GM13976 (cell line): ENCODE measurements at places on chromosomes 16 and 17.
A peak's percentile ranks its signal among the peaks of the same experiment; 100 is the strongest.

DNA sequence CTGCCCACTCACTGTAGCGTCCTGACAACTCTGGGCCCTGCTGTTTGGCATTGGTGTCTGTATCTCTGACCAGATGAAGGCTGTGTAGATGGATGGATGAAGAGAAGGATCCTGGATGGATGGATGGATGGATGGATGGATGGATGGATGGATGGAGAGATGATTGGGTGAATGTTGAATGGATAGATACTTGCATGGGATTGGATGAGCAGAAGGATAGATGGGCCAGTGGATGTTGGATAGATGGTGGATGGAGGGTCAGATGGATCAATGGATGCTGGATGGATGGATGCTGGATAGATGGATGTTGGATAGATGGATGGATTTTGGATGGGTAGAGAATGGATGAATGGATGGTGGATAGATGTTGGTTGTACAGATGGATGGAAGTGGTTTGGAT, 179.6 kb upstream of the GSE1 start:
- no peak for DNase-seq

GRCh38 chr16:47519037-47519436, 57.9 kb downstream of the PHKB start:
- DNase-seq = no peak

GRCh38 chr17:18187821-18188761, 4.5 kb downstream of the ALKBH5 start:
- DNase-seq = no peak

GRCh38 chr17:56715613-56716357, 117.9 kb downstream of the C17orf67 start:
- DNase-seq = peak; percentile 77

GRCh38 chr17:63832455-63832854, 5.0 kb upstream of the FTSJ3 start:
- no peak for DNase-seq

GRCh38 chr17:37710344-37710886, 34.4 kb downstream of the HNF1B start:
- no peak for DNase-seq

GRCh38 chr16:47008174-47008573, 34.7 kb upstream of the DNAJA2 start:
- DNase-seq = no peak

DNA sequence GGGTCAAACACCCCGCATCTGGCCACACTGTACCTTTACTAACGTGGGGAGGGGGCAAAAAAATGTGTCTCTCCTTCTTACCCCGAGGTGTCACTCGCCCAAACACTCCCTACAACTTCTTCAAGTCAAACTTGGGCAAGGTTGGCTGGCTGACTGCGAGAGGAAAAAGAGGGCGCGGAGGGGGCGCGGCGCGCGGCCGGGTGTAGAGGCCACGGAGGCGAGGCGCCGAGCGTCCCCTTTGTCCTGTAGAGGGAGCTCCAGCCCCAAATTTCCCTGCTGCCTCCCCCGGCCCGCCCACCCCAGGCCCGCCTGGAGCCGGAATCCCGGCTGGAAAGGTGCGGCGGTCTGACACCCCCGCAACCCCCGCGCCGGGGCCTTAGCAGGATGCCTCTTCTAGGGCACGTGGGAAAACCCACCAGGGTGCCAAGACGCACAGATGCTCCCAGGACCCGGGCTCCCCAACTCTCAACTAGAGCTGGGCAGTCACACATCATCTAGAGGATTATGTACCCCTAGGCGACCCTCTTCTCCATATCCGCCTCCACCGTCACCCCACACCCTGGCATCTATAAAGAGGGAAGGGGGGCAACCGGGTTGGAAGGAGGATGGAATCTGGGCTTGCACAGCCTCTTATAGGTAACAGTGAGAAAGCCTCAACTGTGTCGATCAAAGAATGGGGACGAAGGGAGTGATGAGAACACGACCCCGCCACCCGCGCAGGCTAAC, 4.2 kb downstream of the IRX3 start:
- peak; percentile 74 for DNase-seq

- no peak for DNase-seq
Measured at GRCh38 chr17:50347117-50347893, 1.4 kb downstream of the XYLT2 start.

GRCh38 chr16:3675601-3676130, 21.2 kb downstream of the DNASE1 start:
- peak; percentile 27 for DNase-seq

GRCh38 chr16:11507991-11508390, 78.7 kb downstream of the LITAF start:
- DNase-seq = no peak

DNA sequence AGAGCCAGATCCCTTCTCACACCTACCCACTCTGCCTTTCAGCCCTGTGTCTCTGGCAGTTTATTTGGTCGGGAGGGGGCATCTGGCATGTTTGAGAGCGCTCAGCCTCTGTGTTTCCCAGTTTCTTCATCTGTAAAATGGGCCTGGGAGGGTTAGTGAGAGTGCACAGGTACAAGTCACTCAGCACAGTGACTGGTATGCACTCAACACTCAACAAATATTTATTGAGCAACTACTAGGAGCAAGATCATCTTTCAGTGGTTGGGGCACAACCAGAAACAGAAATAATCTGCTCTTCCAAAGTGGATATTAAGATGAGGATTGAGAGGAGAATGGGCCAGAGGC, 13.7 kb upstream of the SRCIN1 start:
- peak; percentile 3 for DNase-seq
